Effector CD8-positive, alpha-beta T cell (primary cell): ENCODE measurements at places on chromosomes 12 and 14.

DNA sequence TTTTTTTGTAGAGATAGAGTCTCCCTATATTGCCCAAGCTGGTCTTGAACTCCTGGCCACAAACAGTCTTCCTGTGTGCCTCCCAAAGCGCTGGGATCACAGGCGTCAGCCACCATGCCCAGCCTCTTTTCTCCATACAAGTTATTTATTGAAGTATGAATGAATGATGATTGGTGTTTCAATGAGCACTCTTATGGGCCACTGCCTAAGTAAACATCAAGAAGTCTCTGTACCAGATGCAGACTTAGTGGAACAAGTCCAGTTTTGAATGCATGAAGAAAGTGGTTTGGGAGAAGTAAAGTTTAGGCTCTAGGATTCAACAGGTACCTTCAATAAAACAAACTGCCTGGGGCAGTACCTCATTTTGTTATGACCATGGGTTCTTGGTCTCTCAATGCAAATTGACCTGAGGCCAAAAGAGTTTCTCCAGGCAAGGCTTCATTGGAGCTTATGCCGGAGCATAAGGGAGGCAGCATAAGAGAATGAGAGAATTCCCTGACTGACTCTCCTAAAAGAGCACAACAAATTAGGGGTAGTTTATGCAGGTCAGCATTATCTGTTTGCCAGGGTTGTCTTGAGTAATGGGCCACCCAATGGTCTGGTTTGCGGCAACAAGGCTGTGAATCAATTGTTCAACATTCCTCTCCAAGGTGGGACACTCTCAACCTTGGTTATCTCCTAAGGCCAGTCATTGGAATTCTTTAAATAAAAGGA is 1.1 kb upstream of the GMFB start:
- DNase-seq = no peak

DNA sequence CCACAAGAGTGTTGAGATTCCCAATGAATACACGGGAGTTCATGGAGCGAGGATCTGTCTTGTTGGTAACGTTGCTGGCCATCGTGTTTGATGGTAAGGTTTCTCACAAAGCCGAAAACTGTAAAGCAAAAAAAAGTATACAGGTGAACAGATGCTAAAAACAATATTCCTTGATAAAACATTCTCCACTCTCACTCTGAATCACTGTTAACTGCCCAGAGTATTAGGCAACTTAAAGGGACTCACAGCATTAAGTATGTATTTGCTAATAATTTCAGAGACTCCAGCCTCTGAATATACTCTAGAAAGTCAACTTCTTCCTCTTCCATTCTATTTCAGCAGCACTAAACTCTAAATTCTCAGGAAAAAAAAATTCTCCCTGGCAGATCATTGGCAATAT is 35.1 kb downstream of the HNRNPC start:
- DNase-seq = no peak

DNA sequence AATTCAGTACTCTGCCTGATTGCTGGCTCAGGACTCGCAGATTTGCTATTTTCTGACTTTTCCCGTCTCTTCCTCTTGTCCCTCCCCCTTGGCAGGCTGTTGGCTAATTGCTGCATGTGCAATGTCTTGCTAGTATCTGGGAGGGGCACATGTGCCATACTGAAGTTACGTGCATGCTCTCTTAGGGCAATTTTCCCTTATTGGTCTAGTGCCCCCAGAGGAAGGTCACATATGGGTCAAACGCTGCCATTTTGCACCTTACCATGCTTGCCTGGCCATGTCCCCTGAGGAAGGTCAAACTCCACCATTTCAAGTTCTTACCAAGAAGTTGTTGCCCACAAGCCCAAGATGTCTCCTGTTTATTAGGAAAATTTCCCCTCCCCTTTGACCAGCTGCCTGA is 13.9 kb upstream of the ERC1 start:
- DNase-seq = no peak

DNA sequence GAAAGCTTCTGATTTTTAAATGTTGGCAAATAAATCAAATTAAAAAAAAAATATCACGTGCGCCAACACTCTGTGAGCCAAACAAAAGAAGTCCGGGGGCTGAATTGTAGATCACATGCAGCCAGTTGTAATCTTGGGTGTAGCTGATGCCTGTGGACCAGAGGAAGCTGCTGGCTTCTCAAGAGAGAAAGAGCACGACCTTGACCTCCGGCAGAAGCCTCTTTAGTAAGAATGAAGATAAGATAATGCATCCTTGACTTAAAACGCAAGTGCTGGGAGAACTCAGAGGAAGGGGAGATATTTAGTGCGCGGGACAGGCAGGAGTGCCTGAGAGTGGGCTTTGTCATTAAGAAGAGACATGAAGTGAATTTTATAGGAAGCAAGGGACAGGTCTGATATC is 162.8 kb upstream of the TBX3 start:
- DNase-seq = no peak

DNA sequence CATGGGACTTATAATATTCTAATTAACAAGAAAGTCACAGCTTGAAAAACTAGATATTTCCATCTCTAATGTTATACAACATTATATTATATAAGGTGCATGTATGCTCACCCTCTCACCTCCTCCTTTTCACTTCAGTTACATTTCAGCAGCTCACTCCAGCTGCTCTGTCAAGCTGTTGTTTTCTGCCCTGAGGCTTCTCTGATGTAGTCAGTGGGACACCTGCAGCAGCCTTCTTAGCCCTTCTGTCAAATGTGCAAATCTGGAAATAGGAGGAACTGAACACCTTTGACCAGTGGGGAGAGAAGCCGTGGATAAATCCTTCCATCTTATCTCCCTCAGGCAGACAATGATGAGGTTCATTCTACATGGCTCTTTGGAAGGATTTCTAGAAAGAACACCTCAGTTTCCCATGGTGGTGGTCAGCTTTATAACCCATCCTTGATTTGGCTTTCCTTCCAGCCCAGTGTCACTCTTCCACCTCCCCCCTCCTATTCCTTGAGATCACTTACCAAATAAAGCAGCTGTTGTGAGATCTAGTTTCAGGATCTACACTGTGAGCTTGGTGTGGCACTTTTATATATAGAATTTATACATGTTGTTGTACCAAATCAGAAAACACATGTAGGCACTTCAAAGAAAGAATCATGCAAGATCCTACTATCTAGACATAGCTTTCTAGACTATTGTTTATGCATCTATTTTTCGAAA is 79.6 kb upstream of the STK38L start:
- DNase-seq = no peak

GRCh38 chr14:65164068-65164824 is 61.9 kb upstream of the MAX start:
- DNase-seq = no peak

DNA sequence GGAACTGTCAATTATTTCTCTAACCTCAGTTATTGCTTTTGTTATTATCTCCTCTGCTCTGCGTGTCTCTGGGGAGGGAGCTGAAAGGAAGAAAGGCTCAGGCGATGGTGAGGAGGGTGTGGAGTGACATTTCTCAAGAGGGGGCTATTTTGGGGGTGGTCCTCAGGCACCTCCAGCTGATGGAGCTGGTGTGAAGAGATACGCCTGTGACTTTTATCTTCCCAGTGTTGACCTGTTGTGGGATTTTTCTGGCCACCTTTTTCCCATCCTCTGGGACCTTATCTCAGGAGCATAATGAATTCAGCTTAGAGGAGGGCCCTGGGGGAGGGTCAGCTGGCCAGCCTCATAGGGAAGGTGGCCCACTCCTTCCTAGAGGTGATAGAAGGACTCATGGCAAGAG is 26.4 kb downstream of the KCNA5 start:
- DNase-seq = no peak

- DNase-seq = no peak
These were observed 283.8 kb downstream of the PAWR start for GRCh38 chr12:79406993-79407392.

DNA sequence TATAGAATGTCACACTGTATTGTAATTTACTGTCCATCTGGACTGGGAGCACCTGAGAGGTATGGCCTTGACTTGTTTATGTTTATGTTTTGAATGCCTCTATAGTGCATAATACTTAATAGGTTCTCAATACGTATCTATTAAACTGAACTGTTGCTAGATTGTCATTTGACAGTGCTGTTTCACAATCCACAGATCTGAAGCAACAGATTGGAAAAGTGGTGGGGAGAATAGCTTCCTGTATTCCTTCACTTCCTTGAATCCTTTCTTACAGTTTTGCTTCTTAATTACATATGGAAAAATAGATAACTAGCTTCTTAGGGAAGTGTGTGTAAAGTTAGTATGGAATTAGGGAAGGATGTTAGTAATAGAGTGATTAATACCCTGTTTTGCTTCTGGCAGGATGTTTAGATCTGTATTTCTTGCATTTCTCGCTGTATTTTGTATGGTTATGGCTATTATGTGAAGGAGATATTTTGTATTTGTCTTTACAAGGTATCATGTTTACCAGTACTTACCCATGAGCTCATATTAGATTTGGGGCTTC is 4.5 kb downstream of the CNOT2 start:
- no peak for DNase-seq

- DNase-seq = no peak
These were observed 105.9 kb downstream of the FGD4 start for GRCh38 chr12:32505067-32505945.

- no peak for DNase-seq
These were observed 33.4 kb downstream of the TMTC1 start for GRCh38 chr12:29750131-29750927.

- no peak for DNase-seq
These were observed 583 bp upstream of the LEMD3 start for GRCh38 chr12:65168681-65169319.
